ENCODE measurements at places on chromosomes 13 and 19.

DNA sequence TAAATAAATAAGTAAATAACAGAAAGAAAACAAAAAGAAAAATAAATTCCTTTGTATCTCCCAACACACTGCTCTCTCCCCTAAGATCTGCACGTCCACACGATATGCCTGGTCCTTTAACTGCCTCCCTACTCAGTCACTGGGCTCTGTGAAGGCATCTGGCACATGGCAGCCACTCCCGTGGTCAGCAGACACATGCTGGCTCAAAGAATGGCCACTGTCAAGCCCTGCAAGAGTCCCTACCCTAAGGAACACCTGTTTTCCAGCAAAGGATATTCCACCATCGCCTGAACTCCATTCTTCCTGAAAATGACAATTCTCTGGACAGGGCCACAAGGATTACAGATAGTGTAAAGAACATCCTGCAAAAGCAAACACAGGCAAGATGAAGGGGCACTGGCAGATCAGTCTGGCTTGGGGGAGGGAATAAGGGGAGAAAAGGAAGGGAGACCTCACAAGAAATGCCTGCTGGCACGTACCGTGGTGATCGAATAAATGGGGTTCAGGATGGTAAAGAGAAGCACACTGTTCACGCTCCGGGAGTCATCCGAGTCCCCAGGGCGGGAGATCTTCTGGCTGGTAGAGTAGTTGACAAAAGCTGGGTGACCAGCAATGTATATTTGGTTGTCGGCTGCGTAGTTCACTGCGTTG lies 4.3 kb downstream of the HNRNPL start:
- no peak for DNase-seq

- DNase-seq, result no peak
Observed at GRCh38 chr19:29315556-29316190, 102.7 kb upstream of the UQCRFS1 start.

DNA sequence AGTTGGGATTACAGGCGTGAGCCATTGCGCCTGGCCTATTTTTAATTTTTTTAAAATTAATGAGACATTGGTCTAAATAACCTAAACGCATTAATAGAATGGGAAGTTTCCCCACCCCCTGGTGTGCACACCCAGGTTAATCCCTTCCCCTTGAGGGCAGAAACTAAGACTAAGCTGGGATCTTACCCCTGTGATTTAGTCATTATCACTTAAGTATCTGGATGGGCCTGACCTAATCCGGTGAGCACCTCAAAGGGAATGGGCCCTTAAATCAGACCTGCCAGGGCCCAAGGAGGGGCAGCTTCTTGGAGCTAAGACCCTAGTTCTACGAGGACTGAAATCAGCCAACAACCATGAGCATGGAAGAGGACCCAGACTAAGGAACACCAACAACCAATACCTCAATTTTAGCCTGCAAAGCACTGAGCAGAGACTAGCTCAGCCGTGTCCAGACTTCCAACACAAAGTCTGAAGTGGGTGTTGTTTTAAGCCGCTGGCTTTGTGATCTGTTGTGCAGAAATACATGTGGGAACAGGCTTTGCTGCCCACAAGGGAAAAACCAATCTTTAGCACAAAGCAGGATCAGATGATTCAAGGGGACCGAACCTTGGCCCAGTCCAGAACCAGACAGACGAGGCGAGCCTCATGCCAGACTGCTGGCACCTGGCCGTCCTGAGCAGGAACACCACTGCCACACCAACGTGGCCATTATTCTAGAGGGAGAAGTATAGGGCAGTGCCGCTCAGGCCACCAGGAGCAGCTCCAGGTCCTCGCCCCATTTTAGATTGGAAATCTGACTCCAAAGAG lies 7.1 kb downstream of the UBE2S start:
- no peak for DNase-seq

DNA sequence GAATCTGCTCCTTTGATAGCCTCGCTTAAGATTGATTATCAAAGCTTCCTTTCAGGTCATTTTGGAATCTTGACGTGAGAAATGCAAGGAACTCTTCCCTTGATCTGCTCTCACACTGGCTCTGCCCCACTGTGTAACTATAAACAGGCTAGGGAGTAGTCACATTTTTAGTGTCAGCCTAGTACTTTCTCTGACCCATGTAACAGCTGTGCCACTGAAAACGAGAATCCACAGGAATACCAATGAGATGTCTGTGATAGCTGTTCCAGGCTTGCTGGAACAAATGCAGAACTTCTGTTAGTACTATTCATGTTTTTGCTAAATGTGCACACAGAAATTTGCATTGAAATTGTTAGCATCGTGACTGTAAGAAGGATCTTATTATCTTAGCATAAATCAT lies 221.3 kb downstream of the MYO16 start:
- DNase-seq, result no peak

- peak; percentile 11 for DNase-seq
Observed at GRCh38 chr19:35856546-35857149, at the start of gene KIRREL2. Gene KIRREL2, plus strand, starts transcription at chr19:35856911. Its CDS starts 209 bp downstream, at chr19:35857120.

DNA sequence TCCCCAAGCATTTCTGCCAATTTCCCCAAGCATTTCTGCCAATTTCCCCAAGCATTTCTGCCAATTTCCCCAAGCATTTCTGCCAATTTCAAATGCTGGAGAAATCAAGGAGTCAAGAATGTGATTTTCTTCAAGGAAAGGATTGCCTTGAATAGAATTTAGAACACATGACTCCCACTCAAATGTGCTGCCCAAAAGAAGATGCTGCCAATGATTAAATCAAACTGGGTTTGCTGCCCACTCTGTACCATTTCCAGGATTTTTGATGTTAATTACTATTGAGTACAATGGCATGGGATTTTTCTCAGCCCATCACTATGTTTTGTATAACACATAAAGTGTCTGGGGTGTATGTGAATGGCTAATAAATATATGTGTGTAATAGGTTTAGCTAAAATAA lies 21.9 kb upstream of the ENOX1 start:
- DNase-seq, result no peak

DNA sequence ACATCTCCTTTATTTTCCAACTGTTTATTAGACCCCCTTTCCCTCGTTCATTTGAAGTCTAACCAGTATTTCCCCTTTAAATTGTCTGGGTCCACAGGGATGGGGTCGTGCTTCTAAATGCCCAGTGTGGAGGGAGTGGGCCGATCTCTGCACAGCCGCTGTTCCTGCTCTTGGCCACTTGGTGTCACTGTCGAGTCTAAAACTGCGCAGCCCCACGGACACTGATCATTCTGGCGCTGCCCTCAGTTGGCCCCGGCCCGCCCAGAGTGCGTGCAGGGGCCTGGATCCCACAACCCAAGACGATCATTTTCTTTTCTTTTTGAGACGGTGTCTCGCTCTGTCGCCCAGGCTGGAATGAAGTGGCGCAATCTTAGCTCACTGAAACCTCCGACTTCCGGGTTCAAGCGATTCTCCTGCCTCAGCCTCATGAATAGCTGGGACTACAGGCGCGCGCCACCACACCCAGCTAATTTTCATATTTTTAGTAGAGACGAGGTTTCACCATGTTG lies 12.0 kb downstream of the WDR88 start:
- peak; percentile 39 for DNase-seq

GRCh38 chr19:33194886-33195644 lies 935 bp downstream of the LRP3 start:
- DNase-seq, result no peak

GRCh38 chr19:45144431-45145269 lies 16.1 kb downstream of the NKPD1 start:
- DNase-seq, result no peak

- peak; percentile 5 for DNase-seq
Observed at GRCh38 chr13:29362849-29363604, 232.5 kb downstream of the SLC7A1 start.

DNA sequence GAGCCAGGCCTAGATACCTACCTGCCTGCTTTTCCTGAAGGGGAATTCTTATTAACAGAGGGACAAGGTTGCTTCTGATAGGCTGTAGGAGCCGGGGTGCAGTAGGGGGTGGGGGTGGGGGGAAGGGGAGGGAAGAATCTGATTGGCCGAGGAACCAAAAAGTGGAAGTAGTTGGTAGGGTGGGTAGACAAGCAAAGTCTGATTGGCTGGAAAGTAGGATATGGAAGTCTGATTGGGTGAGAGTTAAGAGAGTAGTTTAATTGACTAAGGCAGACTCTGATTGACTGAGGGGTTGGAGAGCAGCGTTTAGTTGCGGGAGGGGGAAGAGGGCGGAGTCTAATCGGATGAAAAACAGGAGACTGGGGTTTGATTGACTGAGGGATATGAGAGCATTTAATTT lies 9.4 kb upstream of the CYP4F22 start:
- DNase-seq, result no peak

DNA sequence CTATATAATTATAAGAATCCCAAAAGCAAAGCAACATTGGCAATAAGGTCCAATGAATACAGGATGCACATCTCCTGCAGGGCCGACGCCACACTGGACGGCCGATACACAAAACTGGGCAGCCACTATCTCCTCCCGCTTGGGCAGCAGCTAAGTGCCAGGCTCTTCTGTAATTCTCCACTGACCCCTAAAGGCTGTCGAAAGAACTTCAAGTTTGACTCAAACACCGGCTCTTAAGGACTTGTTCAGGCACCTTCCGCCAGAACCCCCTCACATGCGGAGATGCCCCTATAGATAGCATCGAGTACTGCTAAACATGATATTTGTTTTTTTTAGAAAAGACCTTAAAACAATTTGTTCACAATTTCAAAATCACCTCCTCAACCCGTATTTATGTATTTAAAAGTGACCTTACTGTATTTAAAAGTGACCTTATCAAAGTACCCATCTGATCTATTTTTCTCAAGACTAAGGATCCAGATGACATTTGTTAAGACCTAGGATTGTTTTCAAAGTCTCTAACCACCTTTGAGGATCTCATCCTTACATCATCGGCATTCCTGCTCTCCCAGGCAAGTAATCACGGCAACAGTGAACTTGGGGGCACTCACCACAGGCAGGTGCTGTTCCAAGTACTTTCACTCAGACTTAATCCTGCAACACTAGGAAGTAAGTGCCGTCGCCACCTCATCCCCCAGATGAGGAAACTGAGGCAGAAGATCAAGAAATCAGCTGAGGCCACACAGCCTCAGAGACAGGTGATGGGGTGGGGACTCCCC lies 77.8 kb downstream of the TUBGCP3 start:
- no peak for DNase-seq

GRCh38 chr19:33290082-33290815 lies 12.1 kb downstream of the CEBPA start:
- no peak for DNase-seq

- DNase-seq, result no peak
Observed at GRCh38 chr19:38268539-38268938, 4.2 kb downstream of the SPINT2 start.

DNA sequence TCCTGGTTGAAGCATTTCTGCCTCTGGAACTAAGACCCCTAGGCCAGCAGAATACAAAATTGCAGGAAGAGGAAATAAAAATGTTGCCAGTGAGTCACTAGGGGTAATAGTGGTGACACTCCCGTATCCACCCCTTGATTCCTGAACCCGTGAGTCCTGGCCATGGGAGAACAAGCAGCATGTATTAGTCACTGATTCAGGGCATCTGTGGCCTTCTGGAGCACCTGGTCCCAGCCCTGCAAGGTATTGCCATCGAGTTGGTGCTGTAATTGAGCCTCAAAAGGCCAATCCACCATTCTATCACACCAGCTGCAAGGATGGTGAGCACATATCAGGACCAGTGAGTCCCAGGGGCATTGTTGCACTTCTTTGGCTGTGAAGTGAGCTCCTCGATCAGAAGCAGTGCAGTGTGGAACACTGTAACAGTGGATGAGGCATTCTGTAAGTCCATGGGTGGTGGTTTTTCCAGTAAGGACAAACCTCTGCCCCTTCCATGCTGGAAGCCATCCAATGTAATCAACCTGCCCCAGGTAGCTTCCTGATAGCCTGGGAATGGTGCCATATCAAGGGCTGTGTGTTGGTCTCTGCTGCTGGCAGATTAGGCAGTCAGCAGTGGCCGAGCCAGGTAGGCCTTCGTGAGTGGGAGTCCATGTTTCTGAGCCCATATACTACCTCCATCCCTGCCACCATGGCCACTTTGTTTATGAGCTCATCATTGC lies 39.6 kb downstream of the C1QTNF9 start:
- DNase-seq, result no peak

DNA sequence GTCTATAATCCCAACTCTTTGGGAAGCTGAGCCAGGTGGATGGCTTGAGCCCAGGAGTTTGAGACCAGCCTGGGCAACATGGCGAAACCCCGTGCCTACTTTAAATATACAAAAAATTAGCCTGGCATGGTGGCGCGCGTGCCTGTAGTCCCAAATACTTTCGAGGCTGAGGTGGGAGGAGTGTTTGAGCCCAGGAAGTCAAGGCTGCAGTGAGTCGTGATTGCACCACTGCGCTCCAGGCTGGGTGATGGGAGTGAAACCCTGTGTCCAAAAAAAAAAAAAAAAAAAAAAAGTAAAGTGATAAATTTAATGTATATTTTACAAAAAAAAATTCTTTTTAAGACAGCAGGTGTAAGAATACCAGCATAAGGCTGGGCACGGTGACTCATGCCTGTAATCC lies 17.6 kb downstream of the TMEM38A start:
- no peak for DNase-seq

All from activated effector memory CD4-positive, alpha-beta T cell treated with Interleukin-2 at 50 U/mL for 16 hours (primary cell).